T-helper 17 cell (primary cell): ENCODE measurements at places on chromosomes 2 and 18.

DNA sequence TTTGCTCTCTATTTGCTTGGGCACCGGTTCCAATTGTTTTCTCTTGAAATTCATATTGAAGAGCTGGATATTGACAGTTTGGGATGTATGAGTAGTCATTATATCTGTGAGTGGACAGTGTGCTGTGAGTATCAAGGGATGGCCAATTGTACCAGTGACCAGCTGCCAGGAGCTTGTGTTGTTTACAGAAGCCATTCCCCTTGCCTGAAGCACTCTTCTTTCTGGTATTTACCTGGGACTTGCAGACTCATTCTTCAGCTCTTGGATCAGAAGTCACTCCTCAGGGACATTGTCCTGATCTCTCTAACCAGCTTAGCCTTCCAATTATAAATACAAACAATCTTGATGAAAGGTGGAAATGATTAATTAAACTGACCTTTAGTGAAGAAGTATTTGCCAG is 438.3 kb upstream of the LRATD1 start:
- DNase-seq: no peak

DNA sequence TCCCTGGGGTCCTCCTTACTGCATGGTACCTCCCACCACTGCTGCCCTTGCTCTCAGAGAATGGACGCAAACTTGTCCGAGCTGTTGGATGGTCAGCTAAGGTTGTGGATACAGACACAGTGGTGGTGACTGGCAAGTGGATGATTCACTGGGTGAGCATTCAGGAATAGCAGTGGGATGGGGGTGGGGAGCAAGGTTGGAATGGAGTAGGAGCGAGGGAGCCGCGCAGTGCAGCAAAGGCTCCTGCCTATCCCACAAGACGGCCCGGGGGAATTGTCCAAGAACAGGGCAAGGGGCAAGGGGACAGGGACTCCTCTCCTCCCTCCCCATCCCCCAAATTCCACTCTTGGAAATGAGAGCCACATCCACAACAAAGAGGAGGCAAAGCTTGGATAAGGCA is 102.2 kb downstream of the PIEZO2 start:
- no peak for DNase-seq

DNA sequence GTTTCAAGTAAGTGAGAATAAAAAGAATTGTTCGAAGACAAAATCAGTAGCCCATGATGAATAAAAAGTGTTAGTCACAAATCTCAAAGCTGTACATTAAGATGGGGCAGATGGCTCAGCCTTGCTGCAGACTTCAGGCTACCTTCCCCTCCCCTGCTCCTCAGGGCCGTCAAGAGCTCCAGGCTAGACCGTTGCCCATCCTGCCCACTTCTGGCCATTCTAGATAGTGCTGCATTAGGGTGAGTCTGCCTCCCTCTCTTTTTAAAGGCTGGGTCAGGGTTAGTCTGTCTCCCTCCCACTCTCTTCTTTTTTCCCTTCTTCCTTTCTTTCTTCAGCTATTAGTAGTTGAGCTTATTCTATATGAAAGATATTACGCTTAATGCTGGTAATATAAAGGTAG is 86.0 kb downstream of the MAPRE2 start:
- DNase-seq: no peak

GRCh38 chr18:46421973-46422551 is 235.0 kb downstream of the LOXHD1 start:
- no peak for DNase-seq

GRCh38 chr18:48992791-48993555 is 42.2 kb upstream of the SMAD7 start:
- no peak for DNase-seq

GRCh38 chr2:121599963-121600651 is 49.2 kb downstream of the CLASP1 start:
- DNase-seq: no peak

DNA sequence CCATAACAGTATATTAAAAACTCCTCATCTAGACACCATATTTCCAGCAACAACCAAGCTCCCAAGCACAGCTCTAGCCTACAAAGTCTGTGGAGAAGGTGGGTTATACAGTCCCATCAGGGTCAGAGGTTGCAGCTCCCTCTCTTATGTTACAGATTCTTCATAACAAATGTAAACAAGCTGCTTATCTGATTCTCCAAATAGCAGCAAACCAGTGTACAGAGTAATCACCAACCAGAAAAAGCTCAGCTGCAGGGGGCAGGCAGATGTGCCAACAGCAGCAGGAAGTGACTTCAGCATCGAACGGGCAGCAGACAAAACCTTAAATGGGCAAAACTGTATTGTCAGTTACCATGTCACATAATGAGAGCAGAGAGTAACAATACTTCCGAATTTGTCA is 52.9 kb upstream of the NABP1 start:
- peak; percentile 16 for DNase-seq

DNA sequence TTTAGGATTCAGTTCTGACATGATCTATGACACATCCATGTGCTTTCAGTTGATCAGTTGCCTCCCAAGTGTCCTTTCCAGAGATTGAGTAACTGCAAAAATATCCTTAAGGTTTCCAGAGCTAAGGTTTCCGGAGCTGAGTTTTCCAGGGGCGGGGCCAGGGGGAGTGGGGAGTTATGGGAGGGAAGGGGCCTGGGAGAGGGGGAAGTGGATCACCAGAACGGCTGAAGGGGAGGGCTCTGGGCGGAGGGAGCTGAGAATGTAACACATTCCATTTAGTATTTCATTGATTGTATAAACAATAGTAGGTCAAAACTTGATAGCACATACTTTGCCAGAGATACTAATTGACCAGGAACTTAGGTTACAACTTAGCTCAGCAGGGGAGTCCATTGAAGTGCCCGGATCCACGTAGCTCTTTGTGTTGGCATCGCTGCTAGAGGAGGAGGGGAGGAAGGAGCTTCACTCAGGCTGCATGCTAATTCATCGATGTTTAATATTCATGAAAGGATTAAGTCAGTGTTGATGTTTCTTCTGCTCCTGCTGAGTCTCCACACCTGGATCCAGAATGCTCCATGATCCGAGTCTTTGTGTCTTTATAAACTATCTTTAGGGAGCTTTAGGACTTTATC is 289.8 kb downstream of the ALPK2 start:
- DNase-seq: no peak

DNA sequence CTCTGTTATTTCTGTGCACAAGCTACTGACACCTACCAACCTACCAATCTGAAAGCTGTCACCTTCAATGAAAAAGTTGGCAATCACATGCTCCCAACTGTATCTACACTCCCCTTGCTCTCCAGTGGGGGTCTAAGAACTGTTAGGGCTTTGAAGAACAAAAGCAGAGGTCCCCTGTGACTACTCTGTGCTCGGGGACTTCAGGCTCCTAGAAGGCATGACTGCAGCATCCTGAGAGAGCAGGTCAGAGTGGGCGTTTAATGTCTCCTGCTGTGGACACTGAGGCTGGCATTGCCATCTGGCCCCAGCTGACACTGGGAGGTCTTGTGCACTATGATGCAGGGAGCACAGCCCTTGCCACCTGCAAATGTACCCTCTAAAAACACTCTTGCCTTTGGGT is 93.3 kb downstream of the ACTR2 start:
- no peak for DNase-seq

DNA sequence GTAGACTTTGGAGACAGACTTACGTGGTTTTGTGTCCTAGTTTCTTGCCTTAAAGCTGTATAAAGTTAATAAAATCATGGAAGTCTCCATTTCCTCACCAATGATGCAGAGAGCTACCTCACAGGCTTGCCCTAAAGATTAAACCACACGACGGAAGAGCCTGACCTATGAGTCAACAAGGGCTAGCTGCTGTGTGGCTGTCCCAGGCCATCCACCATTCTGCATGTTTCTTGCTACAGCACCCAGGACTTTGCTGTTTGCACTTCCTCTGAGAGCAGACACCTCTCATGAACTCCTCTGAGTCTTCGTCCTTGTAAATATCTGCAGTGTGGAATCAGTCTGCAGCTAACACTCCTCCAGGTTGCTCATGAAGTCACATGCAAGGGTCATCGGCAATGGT is 160.0 kb upstream of the TRIB2 start:
- no peak for DNase-seq

DNA sequence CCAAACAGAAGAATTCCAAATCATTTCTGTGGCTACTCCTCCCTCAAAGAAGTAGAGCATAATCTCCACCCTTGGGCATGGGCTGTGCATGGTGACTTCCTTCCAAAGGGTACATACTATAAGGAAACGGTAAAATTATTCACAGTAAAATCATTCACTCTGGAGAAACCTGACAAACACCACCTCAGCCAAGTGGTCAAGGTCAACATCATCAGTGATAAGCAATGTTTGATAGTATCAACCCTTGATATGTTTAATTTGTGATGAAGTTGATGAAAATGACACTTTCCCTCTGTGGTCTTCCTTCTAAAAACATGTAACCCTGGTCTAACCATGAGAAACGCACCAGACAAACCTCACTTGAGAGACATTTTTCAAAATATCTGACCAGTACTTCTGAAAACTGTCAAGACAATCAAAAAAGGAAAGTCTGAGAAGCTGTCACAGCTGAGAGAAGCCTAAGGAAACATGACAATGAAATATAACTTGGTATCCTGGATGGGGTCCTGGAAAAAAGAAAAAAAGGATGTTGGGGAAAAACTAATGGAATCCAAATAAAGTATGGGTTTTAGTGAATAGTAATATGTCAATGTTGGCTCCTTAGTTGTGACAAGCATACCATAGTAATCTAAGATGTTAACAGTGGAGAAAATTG is 9.4 kb upstream of the TXNDC2 start:
- no peak for DNase-seq

DNA sequence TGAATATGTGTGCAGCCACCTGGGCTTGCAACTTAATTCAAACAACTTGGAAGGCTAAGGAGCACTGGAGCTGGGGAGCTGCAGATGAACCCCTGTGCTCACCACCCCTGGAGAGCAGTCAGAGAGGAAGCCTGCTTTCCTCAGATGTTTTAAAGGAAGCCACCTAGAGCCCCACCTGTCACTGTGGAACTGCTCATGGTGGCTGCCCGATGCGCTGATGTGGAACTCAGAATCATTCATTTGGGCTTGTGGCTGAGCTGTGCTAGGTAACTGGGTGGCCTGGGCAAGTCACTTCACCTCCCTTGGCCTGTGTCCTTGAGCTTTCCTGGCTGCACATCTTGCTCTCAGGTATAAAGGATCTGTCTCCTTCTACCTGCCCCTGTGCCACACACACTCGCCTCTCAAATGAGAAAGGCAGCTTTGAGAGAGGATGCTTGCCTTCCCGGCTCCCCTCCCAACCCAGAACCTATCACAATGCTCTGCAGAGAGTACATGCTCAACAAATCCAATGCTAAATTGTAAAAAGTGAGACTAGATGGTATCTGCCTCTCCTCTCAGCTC is 41.3 kb downstream of the BCL11A start:
- no peak for DNase-seq
